ENCODE measurements at places on chromosomes 2 and 18. TPM values are rescaled to one million over a fixed set of nuclear protein-coding genes. Genes with fewer than 3 reads are reported as not detected.

Gene CTLA4
- total RNA-seq = not detected

Gene GKN2
- total RNA-seq = not detected

Gene KYNU
- total RNA-seq = 2.7 TPM

Gene ZNF513
- 11.5 TPM for total RNA-seq

Gene RBKS
- 1.8 TPM for total RNA-seq

Gene SCG2
- total RNA-seq = 0.08 TPM

Gene CNOT9
- 38.5 TPM for total RNA-seq

Data from kidney epithelial cell (primary cell).